ENCODE measurements at places on chromosomes 6 and 20.

- no peak for DNase-seq
Measured at GRCh38 chr20:35539756-35540212, 2.1 kb upstream of the ERGIC3 start.

GRCh38 chr6:7215131-7215530 lies 97.9 kb downstream of the SSR1 start:
- no peak for DNase-seq

- no peak for DNase-seq
Measured at GRCh38 chr6:89921691-89922090, 27.4 kb downstream of the GJA10 start.

GRCh38 chr6:5673019-5673790 lies 333.5 kb downstream of the NRN1 start:
- no peak for DNase-seq

DNA sequence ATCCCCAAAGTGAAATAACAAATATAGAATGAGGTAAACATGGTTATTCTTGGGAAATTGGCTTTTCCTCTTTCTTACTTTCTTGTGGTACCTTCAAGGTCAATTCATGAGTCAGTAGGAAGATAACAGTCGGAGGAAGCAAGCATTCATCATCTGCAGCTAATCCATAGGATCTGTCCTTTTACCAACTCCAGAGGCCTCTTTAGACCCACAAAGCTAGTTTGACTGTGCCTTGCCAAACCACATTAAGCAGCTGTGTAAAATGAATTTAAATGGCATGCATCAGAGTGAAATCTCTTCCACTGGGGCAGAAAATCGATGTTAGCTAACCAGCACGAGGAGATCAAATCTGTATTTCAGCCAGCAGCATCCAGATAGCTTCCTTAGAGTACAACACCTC lies 171.3 kb downstream of the TMEM242 start:
- no peak for DNase-seq

DNA sequence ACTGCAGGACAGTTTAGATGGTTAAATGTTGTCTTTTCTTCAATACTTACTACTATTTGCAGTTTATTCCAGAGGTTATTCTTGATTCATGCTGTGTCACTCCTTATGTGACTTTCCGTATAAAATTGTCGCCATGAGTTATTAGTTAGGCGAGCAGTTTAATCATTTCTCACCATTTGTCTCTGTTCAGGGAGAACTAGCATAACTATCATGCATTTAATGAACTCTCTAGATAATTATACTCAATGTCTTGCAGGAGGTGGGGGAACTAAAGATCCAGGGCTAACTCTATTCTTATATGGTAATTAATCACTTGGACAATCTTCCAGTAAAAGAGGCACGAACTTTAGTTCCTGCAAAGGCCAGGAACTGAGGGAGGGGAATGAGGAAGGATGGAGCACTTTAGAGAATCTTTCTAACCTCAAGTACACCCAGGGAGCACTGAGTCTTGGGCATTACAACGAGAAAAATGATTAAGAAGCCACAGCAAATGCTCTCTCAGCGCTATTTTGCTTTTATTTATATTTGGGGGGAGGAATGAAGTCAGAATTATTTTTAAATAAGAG lies 58.3 kb downstream of the IYD start:
- DNase-seq: no peak

DNA sequence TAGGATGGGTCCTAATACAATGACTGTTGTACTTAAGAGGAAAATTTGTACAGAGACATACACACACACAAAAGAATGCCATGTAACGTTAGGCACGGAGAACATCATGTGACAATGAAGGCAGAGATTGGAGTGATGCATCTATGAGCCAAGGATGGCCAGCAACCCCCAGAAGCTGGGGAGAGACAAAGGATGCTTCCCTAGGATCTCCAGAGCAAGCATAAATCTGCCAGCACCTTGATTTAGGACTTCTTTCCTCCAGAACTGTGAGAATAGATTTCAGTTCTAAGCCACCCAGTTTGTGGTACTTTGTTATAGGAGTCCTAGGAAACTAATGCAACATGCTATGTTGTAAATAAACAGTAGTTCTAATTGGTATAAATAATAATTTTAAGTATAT lies 25.0 kb downstream of the EYA4 start:
- DNase-seq: no peak

GRCh38 chr6:36855750-36856149 lies 16.5 kb upstream of the CPNE5 start:
- DNase-seq: no peak

DNA sequence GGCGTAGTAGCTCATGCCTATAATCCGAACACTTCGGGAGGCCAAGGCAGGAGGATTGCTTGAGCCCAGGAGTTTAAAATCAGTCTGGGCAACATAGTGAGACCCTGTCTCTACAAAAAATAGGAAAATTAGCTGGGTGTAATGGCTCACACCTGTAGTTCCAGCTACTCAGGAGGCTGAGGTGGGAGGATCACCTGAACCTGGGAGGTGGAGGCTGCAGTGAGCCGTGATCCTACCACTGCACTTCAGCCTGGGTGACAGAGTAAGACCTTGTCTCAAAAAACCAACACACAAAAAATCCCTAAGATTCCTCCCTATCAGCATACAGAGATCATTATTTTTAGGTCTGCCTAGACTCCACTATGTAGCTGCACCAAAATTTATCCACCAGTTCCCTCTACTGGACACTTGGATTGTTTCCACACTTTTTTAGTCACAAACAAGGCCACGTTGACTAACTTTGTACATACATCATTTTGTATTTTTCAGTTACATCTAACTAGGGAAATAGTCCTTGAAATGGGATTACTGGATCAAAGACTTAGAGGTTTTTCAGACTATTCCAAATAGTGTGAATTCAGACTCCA lies 3.6 kb upstream of the PHF1 start:
- DNase-seq: no peak

GRCh38 chr20:34999021-34999451 lies 43.4 kb downstream of the MYH7B start:
- no peak for DNase-seq

- no peak for DNase-seq
Measured at GRCh38 chr20:43235998-43236397, 46.3 kb upstream of the PTPRT start.

DNA sequence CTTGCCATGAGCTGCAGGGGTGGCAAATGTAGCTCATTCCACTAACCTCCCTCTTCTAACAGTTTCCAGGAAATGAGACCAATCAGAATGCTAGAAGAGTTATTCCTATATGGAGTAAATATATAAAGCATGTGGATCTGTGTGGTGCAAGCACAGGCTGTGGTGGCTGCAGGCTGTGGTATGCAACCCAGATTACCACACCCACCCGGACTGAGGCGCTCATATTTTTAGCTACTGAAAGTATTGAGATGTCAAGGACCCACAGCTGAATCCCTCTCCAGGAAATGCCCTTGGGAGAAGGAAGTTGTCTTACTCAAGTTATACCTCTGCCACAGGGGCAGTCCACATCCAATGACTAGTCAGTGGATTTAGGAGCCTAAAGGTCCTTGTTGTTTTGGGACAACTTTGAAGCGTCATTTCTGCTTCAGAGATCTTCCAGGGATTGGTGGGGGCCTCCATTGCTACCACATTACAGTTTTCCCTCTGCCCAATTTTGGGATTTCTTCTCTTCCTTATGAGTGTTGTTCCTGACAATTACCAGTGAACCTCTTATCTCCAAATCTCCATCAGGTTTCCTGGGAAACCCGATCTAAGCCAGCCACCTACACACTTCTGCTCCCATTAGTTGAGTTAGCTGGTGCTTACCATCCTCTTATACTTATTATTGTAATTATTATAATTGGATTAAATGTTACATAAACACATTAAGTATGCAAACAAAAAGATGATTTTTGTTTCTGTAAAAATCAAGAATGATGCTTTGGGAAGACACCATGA lies 12.1 kb upstream of the REPS1 start:
- no peak for DNase-seq

DNA sequence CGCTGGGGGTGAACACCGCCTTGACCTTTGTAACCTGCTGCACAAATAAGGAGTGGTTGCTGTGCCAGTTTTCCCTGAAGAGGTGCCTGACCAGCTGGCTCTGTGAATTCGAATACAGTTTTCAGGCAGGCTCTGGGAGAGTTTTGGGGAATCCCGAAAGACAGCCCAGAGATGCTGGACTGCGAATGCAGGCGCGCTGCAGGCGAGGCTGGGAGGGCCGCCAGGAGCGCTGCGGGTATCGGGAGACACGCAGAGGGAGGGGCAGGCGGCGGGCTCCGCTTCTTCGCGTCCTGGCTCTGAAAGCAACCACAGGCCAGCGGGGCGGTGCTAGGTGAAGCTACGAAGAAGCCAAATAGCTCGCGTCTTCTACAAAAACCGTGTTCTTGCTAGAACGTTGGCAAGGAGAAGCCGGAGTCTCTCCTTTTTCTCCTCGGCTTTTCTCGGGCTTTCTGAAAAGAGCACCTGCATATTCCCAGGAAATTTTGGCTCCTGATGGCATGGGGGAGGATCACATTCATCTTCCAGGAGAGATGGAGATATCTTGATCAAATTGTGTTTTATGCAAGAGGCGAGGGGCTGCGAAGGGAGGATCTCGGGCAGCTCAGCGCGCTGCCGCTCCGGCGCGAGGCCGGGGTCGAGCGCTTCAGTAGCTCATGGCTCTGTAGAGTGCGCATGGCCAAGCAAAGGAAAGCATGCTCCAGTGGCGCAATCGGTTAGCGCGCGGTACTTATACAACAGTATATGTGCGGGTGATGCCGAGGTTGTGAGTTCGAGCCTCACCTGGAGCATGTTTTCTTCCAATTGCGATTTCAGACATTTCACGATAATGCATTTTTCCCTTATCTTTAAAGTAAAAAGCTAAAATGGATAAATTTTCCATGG lies 158.1 kb upstream of the ZNF184 start:
- DNase-seq: peak; percentile 27

DNA sequence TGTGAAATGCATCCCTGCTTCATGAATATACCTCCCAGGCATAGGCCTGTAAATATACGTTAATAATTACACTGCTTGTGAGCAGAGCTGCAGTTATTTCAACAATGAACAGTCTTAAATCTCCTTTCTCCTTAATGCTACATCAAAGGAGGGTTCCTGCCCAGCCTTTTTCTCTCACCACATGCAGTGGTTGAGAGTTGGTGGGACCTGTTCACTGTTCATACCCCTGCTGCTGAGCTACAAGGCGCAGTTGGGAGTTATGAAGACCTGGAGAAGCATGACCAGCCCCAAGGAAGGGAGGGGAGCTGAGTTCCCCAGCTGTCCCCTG lies 111.9 kb upstream of the FOXQ1 start:
- no peak for DNase-seq

DNA sequence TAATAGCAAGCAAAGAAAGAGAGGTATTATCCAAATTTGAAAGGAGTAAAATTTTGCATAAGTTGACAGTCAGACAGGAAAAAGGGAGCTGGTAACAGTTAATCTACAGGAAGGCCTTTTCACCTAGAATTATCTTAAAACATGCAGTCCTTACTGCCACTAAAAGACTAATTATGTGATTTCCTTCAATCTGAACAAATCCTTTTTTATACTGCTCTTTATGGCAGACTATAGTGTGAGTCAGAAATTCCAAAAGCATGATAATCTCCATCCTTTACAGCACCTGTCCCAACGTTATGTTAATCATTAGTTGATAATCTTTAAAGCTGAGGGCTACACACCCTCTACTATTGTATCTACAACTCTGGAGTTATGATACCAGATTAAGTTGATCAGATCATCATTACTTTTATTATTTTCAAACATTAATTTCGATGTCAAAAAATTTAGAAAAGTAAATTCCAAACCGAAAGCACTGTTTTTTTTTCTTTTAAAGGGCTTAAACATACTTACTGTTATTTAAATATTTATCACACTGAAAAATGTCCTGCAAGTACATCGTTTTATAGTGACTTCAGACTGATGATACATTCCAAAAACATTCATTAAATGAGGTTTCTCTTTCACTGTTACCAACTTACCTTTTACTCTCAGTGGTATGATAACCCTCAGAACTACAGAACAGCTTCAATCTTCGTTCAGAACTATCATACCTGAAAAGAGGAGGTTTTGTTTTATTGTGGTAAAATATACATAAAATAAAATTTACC lies 33.2 kb upstream of the AKAP7 start:
- no peak for DNase-seq

- no peak for DNase-seq
Measured at GRCh38 chr6:139940741-139941729, 566.6 kb upstream of the CITED2 start.

- no peak for DNase-seq
Measured at GRCh38 chr6:158042245-158042798, 60.7 kb downstream of the SYNJ2 start.

- DNase-seq: no peak
Measured at GRCh38 chr20:49558826-49559225, 9.1 kb downstream of the PTGIS start.

GRCh38 chr6:42372699-42373098 lies 79.0 kb downstream of the TRERF1 start:
- no peak for DNase-seq

- DNase-seq: no peak
Measured at GRCh38 chr6:150981095-150981494, 115.6 kb downstream of the MTHFD1L start.

DNA sequence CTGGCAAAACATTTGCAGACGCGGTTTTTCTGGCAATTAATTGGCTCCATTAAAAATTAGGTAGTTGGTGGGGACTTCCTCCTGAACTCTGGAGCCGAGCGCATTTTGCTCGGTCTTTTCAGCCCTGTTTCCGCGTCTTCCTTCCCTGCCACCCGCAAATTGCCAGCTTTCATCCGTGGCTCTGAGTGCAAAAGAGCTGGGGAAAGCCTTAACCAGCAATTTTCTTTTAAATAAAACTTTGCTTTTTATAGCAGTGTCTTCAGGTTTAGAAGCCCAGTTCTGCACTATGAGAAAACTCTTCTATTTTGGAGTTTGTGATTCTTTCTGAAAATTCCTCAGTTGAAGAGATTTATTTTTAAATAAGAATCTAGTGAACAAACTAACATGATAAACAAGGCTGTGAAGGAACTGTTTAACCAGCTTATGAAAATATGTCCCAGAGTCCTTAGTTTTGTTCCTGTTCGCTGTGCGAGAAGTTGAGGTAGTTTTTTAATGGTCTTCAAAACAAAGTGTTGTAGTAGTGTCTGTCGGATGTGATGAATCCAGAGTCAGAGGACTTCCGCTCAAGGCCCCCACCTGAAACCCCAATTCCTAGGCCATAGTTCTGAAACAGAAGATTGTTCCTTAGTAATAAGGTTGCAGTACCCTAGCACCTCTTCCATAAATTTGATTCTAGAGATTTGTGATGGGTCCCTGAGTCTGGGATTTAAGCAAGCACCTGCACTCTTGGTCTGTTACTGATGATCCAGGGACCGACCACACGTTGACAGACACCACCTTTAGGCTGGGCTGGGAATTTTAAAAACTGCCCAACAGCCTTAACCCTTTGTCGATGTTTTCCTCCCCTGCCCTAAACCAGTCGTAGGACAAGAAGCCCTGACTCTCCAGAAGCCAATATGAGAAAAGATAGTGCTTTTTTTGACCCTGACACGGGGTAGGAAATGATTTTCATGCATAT lies 950 bp downstream of the KCTD20 start:
- peak; percentile 57 for DNase-seq

DNA sequence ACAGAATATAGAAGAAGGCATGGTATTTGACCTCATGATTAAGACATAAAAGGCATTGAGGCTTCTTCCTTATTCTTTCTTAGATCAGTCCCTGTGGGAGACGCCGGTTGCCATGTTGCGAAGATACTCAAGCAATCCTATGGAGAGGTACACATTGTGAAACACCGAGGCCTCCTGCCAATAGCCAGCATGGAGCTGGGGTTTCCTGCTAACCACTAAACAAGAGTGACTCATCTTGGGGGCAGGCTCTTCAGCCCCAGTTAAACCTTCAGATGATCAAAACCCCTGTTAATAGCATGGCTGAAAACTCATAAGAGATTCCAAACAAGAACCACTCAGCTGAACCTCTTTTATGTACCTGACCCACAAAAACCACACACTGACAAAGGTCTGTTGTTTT lies 478.8 kb downstream of the CD83 start:
- no peak for DNase-seq

Data from NCI-H526 treated with DMSO at 0.1 percent for 48 hours (cell line).